Panc1 (cell line): ENCODE measurements at places on chromosomes 5 and 9. TPM values are rescaled to one million over a fixed set of nuclear protein-coding genes. Genes with fewer than 3 reads are reported as not detected.

The NUTM2F gene
- not detected for total RNA-seq

The PRRX2 gene
- 6.3 TPM for total RNA-seq

- peak; percentile 88 for DNase-seq
These were observed 38.8 kb upstream of the GLRX start for GRCh38 chr5:95861221-95861863.

GRCh38 chr5:140607031-140607430, 25.9 kb downstream of the CD14 start:
- DNase-seq, result no peak

DNA sequence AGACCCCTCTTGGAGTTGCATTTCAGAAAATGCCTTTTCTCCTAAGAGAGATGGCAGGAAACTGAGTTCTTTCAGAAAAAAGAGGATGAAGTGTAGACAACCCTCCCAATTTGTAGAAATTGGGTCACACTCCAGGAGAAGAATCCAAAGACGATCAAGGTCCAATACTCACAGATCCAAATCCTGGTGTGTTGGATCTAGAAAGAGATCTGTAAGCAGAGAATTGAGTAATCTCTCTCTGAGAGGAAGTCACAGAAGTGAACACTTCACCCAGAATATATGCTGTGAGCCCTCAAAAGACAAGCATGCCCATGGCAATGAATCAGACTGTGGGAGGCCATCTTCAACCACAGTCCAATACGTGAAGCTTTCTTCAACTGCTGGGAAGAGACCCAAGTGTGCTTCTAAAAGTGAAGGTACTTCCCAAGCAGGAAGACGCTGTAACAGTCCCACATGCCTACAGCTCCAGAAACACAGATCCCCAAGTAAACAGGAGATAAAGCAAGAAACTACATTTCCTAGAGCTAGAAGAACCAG, 182.7 kb downstream of the SMC2 start:
- no peak for DNase-seq

GRCh38 chr5:8993031-8993430, 552.8 kb downstream of the SEMA5A start:
- DNase-seq, result no peak

DNA sequence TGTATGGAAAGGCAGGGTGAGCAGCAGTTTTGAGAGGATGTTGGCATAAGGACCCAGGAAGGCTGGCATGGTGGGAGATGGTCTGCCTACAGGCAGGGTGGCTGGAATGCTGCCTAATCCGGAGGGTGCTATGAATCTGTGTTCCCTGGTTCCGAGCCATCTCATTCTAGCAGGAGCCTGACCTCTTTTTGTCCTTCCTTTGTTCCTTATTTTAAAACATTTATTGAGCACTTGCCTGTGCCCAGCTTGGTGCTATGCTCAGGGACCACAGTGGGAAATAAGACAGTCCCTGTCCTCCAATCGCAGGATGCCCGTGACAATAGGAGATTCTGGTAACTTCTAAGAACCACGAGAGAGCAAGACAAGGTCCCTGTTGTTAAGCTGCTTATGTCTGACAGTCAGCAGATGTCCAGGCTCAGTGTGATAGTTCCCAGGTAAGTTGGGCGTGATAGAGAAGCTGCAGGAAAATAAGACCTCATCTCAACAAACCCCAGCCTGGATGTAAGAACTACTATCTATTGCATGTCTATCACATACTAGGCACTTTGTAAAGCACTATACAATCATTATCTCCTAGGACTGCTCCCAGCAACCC, 9.1 kb upstream of the ZBTB34 start:
- no peak for DNase-seq

DNA sequence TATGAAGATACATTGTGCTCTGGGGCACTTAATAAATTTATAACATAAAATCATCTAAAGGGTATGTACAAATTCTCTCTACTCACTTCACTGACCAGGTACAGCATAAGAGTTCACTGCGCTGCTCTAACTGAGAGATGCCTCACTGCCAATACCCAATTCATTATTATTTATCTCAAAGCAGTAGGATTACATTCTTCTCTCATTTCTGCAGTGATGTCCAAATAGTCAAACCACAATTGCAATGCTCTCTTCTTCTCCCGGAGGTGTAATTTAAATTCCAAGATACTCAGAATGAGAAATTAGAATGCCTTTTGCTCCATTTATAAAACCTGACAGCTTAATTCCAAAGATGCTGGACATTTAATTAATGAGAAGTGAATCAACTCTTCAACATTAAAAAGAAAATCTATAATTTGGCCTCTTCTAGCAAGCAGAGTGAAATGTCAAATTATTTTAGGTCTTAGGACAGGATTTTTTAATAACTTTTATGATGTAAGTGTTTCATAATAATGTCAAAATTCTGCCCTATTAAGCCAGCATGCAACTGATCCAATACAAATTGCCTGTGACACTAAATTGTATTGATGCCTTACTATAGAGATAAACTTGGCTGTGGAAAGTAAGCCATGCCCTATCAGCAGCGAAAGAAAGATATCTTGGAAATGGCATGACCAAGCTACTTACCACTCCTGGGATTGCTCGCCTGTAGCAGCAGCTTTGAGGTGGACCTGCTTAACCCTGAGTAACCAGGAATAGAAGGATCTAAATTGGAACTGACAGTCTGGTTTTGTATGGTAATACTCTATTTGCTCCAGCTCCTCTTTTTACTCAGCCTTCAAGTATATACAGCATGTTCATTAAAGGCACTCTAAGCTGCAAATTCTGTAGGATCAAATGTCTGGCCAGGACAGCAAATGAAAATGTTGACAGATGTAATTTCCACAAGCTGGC, 374.2 kb upstream of the TYRP1 start:
- no peak for DNase-seq

DNA sequence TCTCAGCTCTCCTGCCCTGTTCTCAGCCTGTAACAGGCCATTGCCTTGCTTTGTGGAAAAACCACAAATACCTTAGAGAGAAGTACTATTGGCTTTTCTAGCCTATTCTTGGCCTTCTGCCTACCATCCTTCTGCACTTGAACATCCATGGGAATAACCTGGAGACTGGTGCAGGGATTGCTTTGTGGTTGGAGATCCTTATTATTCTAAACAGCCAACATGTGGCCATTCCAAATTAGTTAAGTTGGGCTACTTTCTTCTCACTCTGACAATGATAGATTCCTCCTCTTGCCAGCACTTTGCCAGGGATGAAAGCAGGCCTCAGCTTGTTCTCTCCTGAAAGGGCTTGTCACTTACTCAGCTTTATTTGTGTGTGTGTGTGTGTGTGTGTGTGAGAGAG, 240.4 kb downstream of the GLIS3 start:
- no peak for DNase-seq

DNA sequence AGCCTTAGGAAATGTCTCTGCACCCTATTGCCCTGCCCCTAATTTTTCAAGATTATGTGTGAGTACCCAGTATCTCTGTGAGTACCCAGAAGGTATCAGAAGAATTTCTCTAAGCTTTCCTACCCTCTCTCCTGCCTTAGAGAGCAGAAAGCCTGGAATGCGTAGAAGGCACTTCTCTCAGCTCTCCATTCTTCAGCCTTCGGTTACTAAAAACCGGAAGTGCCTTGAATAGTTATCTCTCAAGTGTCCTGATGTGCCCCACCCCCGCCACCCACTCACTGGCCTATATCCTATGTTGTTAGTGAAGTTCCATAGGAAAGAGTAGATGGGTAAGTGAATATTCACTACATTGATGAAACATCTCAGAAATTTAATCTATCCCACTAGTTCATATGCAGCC, 210.7 kb upstream of the CDH10 start:
- DNase-seq, result no peak

DNA sequence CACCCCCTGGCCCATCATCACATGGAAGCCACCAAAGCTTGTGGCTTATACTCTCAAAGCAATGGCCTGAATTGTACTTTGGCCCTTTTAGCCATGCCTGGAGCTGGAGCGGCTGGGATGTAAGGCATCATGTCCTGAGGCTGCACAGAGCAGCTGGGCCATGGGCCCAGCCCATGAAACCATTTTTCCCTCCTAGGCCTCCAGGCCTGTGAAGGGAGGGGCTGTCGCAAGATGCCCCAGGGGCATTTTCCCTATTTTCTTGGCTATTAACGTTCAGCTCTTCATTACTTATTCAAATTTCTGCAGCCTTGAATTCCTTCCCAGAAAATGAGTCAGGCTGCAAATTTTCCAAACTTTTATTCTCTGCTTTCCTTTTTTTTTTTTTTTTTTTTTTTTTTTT, 27.7 kb downstream of the FST start:
- no peak for DNase-seq

DNA sequence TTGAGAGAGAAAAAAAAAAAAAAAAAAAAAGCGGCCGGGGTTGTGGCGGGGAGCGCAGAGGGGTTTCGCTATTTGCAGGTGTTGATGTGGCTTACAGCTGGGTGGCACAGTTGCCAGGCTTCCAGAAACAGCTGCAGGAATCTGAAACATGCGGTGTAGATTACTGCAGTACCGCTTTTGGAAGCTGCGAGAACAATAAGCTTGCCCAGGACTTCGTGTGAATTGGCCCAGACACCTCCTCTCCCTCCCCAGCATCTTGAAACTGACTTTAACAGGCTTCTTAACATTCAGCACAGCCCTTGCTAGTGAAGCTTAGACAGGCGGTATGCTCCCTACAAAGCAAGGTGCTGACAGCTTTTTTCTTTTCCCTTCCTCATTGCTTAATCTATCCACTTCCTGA, 104.0 kb downstream of the ATP10B start:
- DNase-seq, result no peak

DNA sequence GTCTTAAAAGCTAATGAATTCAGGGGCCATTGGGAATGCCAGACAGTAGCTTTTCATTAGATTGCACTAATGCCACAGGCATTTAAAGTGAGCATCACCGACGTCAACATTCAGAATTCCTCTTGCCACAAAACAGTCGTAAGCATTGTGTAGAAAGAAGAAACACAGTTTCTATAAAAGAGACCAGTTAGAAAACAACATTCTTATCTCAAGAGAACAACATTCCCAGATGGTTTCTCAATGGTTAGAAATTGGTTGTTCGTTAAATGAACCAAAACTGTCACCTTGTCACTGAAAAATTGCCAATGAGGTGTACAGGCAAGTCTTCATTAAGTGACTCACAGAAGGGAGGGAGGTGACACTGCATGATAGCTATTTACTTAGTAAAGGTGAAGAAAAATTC, 401.6 kb upstream of the PRR16 start:
- DNase-seq, result no peak

GRCh38 chr5:143695941-143696340, 116.0 kb upstream of the HMHB1 start:
- DNase-seq, result no peak

DNA sequence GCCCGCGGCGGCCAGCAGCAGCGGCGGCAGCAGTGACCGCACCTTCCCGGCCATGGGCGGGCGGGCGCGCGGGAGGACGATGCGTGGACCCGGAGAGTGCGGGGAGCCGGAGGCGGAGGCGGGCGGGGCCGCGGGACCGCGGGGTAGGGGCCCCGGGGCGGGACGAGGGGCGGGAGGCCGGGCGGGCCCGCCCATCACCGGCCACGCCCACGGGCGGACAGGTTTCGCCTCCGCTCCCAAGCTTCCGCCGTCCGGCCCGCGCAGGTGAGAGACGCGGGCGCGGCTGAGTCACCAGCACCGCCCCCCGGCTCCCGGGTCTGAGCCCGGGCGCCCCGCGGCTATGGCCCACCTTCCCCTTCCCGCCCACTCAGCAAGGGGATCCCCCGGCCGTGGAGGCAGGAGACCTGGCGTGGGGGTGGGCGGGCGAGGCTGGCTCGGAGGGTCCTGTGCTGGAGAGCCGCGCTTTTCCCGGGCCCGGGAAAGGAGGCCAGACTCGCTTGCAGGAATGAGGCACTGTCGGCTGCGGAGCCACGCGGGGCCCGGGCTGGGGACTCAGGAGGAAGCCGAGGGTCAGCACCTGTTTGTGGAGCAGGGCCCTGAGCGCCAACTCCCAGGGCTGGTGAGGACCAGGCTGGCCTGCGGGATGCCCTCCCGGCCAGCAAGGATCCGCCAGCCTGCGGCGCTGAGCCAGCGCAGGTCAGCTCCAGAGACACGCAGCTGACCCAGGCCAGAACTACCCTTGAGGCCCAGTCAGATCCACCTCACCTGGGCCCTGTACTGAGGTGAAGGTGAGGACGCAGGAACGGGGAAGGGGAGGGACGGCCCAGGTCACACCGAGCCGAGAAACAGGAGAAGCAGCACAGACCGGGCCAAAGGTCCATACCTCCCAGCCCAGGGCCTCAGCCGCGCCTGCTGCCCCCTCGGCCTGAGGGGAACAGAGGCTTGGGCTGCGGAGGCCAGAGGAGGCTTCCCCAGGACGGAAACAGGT, at the start of gene ENTPD2:
Gene ENTPD2, minus strand, starts transcription at position 118 of the 988 bp plus-strand sequence. Its CDS starts 64 bp downstream, at position 54.
- no peak for DNase-seq

DNA sequence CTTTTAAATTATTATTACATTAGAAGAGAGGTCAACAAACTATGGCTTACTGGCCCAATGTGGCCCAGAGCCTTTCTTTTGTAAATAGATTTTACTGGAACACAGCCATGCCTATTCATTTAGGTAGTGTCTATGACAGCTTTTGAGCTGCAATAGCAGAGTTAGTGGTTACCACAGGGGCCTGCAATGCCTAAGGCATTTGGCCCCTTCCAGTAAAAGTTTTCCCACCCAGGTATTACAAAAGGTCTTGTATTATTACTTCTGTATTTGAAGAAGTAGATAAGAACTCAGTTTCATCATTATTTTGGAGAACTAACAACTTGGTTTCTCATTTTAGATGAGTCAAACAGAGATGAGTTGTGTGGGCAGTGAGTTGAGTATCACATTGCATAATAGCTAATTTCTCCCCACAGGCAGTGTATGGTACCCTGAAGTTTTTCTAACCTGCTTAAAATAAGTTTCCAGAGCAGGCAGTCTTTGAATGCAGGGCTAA, 9.5 kb downstream of the MTRR start:
- DNase-seq, result no peak

DNA sequence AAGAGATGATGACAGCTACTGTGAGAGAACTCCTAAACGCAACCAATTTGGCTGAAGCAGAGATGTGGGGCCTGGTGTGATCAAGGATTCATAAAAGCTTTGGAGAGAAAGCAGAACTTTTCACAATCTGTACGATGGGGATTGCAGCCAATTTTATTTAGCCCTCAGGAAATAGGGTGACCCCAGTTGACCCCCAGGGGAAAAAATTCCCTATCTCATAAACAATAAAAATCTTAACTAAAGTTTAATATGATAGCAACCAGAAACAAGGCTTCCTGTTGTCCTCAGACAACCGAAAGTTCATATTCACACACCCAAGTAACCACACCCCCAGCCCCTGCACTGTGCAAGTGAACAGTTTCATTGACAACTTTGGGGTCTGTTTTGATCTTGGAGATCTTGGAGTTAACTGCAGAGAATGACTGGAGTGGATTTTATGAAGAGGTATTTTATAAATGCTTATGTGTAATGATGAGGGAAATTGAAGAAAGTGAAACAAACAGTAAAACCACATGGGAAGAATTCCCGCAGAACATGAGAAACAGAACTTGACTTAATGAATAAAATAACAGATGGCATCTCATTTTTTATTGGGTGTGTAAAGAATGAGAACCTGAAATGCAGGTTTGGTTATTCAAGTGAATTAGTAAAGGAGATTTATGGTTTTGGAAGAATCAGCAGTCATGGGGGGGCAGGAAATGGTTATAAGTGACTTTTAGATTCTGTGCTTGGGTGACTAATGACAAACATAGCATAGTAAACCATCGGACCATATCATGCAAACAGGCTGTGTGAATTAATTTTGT, 94.5 kb downstream of the PDE4D start:
- DNase-seq, result no peak
